Activated CD4-positive, alpha-beta memory T cell treated with anti-CD3 and anti-CD28 coated beads for 36 hours (primary cell): ENCODE measurements at places on chromosomes 11 and 22.

DNA sequence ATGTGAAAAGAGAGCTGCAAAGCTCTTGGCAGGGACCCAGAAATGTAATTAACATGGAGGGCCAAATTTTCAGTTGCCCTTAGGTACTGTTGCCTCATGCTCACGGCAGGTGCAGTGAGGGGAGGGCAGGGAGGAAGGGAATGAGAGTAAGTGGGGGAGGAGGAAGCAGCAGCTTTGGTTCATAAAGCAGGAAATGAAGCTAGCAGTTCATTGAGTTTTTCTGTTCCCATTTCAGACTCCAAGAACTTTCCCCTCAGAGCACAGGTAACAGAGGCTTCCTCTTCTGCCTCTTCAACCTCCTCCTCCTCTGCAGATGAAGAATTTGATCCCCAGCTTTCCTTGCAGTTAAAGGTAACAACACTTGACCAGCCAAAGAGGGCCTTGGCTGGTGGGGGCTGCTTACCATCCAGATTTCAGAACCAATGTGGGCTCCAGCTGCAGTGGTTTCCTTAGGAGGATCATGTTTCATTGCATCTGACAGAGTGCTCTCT is 57.9 kb upstream of the PARVA start:
- no peaks in the 10 kb centered on the region for H3K27me3 ChIP-seq
- peaks cover 14% of the 10 kb centered on the region for H3K4me1 ChIP-seq
- peaks cover 11% of the 10 kb centered on the region for H3K36me3 ChIP-seq
- no peak overlapping the region for H3K4me3 ChIP-seq
- no peak overlapping the region for H3K27ac ChIP-seq

- H3K27ac ChIP-seq: no peak overlapping the region
- H3K36me3 ChIP-seq: no peaks in the 10 kb centered on the region
- no peaks in the 10 kb centered on the region for H3K27me3 ChIP-seq
- no peak for DNase-seq
Measured at GRCh38 chr11:112352907-112353306, 92.2 kb upstream of the PLET1 start.

GRCh38 chr11:8948886-8949285 is 6.1 kb upstream of the ASCL3 start:
- DNase-seq: no peak
- no peaks in the 10 kb centered on the region for H3K4me1 ChIP-seq
- no peaks in the 10 kb centered on the region for H3K27me3 ChIP-seq
- H3K27ac ChIP-seq: no peak overlapping the region
- peaks cover 30% of the 10 kb centered on the region for H3K36me3 ChIP-seq
- no peak overlapping the region for H3K4me3 ChIP-seq

GRCh38 chr22:48898524-48899250 is 929.0 kb downstream of the BRD1 start:
- no peak overlapping the region for H3K27ac ChIP-seq
- H3K4me3 ChIP-seq: no peak overlapping the region
- H3K27me3 ChIP-seq: peaks cover 11% of the 10 kb centered on the region
- H3K4me1 ChIP-seq: no peaks in the 10 kb centered on the region
- DNase-seq: peak; percentile 4

- no peak overlapping the region for H3K4me3 ChIP-seq
- no peak for DNase-seq
- no peaks in the 10 kb centered on the region for H3K27me3 ChIP-seq
- H3K4me1 ChIP-seq: no peaks in the 10 kb centered on the region
- peaks cover 26% of the 10 kb centered on the region for H3K36me3 ChIP-seq
Measured at GRCh38 chr11:8631395-8632118, 37.5 kb upstream of the STK33 start.

DNA sequence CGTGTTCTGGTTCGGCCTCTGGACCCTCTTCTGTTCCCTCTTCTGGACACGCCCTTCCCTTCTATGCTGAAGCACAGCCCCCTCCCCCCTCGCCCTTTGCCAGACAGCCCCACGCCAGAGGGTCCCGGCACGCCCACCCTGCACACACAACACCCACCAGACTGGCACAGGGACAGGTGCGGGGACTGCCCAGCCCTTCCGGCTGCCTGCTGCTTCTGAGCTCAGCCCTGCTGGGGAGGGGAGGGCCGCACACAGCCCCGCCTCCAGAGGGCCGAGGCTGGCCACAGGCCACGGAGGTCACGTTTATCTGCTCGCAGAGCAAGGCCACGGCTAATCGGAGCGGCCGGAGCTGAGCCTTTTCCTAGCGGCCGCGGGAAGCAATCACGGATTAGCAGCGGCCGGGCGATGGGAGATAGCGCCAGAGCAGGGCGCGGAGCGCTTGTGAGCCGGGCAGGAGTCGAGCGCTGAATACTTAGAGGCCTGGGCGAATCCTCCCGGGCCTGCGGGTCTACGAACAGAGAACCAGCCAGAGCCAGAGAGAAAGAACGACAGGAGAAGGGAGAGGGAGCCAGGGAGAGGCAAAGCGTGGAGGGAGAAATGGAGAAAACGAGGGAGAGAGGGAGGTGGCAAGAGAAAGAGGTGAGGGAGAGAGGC is 21.5 kb downstream of the OTUB1 start:
- peaks cover 13% of the 10 kb centered on the region for H3K4me1 ChIP-seq
- H3K27ac ChIP-seq: no peak overlapping the region
- DNase-seq: no peak
- peaks cover 28% of the 10 kb centered on the region for H3K27me3 ChIP-seq
